ENCODE measurements at places on chromosomes 11 and 22. TPM values are rescaled to one million over a fixed set of nuclear protein-coding genes. Genes with fewer than 3 reads are reported as not detected.

DNA sequence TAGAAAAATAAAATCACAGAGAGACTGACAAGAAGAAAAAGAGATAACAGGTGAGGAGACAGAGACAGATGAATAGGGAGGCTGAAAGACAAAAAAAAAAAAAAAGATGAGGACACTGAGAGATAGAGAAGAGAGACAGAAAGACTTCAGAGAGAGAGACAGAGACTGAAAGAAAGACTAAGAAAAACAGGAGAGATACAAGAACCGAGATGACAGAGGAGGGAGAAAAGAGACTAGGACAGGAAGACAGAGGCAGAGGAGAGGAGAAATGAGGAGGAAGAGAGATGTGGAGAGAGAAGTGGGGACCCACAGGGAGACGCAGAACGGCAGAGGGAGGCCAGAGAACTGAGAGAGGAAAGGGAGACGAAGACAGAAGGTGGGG lies 771 bp downstream of the GPR83 start:
- DNase-seq: no peak

DNA sequence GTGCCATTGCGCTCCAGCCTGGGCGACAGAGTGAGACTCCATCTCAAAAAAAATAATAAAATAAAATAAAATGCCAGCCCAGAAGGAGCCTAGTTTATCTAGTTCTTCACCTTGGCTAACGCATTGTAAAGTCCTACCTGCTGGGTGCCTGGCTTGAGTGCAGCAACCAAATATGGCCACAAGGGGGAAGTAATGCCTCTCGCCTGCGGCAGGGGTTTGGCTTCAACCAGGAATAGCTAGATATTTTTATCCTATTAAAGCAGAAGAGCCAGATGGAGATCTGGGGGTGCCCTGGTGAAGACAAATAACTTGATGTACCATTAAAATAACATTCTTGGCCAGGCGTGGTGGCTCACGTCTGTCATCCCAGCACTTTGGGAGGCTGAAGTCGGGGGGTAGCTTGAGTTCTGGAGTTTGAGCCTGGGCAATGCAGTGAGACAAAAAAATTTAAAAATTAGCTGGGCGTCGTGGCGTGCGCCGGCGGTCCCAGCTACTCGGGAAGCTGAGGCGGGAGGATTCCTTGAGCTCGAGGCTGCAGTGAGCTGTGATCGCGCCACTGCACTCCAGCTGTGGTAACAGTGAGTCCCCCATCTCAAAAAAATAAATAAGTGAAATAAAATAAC lies 20.6 kb upstream of the PLEKHB1 start:
- no peak for DNase-seq

- no peak for DNase-seq
Observed at GRCh38 chr11:12862696-12863469, 146.2 kb upstream of the RASSF10 start.

GRCh38 chr11:117978991-117979390 lies 7.2 kb upstream of the IL10RA start:
- no peak for DNase-seq

- no peak for DNase-seq
Observed at GRCh38 chr22:36432592-36433317, 45.0 kb upstream of the MYH9 start.

GRCh38 chr22:41919357-41920224 lies 4.7 kb upstream of the SHISA8 start:
- DNase-seq: no peak

DNA sequence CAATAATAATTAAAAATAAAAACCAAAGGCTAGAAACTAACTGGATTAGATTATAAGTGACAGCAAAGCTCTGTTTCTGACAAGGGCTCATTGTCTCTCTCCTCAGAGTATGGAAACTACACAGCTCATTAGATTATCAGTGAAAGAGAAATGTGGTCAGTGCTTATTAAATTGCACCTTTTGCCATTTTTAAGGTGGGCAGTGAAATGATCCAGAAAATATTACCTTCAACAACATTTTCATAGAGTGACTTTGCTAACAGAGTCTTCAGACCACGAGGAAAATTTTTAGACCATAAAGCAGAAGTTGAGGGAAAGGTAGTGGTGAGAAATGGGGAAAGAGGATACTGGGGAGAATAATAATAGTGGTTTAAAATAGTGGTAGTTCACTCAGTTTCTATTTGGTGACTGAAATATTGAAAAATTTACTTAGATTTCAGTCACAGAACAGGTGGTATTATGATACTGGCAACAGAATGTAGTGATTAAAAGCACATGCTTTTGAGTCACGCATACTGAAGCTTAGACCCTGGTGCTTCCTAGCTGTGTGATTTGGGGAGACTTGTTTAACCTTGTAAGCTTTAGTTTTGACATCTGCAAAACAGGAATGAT lies 684.0 kb upstream of the CCDC90B start:
- no peak for DNase-seq

DNA sequence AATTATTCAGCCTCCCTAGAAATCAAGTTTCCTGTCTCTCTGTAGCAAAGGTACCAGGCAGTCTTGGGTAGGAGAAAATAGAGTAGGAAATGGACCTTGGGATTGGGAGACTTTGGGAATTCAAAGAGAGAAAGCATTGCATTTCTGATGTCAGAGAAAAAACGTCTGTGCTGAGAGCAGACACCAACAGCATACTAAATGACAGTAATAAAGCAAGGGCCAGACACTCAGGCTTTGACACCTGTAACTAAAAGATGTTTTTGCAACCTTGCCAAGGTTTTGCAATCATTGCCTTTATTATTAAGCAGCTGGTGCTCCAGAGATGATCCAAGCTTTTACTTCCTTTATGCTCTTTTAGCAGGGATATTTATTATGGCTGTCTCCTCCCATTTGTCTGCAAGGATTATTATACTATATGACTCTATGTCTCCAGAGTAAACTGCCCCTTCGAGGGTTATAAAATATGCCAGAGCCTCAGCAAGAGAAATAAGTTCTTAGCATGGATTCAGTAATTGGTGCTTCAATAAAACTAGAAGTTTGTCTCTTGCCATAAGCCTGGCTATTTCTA lies 85.2 kb upstream of the GRAMD1B start:
- no peak for DNase-seq

DNA sequence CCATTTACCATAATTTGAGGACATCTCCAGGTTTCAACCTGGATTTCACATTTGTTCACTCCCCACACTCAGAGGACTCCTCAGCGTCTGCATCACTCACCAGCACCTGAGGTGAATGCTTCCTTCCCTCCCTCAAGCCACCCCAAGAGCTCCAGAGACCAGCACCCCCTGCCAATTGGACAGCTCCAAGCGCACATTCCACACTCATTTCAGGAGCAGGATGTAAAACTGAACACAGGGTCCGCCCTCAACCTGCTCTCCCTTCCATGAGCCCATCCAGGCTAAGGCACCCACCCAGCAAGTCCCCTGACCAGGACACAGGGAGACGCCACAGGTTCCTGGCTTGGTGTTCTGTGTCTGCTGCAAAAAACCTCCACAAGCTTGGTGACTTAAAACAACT lies 3.9 kb downstream of the SCGB1D1 start:
- no peak for DNase-seq

DNA sequence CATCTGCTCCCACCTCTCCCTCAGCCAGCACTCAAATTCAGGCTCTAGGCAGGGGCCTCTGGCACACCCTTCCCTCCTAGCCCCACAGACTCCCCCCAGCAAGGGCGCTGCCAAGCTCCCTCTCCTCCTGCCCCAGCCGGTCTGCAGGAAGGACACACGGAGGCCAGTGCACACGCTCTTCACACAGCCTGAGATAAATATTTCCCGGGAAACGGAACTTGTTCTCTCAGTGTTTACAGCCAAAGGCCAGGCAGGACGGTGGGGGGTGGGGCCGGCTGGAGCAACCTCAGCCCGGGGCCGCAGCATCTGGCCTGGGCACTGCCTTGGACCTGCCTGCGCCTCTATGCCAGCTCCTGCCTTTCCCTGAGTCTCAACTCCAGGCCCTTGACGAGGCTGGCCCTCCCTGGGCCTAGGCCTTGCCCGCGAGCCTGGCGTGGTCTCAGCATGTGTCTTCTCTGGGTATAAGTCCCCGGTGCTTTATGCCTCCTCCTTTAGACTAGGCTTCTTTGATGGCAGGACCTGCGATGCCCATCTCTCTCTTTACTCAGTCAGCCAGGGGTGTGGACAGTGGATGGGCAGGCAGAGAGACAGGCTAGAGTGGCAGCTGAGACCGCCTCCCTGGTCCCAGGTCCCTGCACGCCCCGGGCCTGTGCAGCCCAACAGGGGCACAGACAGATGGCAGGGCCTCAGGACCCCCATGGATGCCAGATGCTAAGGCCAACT lies 48.4 kb downstream of the PDE2A start:
- no peak for DNase-seq

DNA sequence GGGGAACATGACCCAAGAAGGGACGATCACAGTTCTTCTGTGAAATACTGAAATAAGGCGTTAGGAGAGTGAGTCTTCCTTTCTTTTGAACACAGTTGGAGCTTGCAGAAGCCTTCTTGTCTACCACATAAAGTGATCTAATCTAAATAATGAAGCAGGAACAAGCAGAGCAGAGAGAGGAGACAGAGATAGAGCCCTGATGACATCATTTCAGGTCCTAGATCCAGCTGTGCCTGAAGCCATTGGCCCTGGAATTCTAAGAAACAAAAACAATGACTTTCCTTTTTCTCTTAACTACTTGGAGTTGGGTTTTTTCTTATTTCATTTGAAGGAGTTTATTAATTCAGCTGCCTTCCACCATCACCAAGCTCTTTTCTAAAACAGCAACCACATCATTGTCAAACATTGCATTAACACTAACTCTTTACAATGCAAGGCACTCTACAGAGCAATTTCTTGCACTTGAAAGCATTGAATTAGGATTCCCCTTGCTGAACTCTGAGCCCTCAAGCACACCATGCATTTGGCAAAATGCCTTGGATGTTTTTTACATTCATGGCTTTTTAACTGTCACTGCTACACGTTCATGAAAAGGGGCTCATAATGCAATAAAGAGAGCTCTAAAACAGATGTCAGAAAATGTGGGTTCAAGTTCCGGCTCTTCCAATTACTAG lies 117.2 kb upstream of the TIMP3 start:
- DNase-seq: no peak

DNA sequence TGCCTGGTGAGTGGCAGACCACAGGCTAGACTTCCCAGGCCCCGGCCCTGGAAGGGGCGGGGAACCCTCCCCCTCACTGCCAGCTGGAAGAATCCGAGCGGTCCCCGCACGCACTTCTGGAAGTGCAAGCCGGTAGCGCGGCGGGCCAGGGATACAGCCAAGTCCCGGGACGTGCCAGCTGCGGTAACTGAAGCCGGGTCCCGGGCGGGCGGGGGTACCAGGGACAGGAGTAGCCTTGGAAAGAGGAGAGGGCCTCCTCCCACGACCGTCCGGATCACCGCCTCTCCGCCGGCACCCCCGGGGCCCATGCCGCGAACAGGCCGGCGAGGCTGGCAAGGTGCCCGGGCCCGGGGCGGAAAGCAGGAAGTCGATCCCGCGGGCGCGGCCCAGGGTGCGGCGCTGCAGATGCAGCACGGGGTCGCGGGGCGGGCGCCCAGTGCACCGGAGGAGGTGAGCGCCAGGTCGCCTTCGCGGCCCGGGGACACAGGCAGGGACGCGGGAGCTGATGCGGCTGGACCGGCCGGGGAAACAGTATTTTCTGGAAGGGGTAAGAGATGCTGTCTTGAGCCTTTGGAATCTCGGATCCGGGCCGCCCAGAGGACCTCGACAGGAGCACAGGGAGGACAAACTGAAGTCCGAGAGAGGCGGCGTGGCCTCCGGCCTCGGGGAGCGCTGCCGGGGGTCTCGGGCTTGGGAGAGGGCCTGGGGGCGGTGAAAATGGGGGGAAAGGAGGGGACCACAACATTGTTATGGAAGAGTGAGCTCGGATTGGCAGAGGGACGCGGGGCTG lies 783 bp upstream of the SLC35C1 start:
- peak; percentile 92 for DNase-seq

GRCh38 chr11:100525635-100526034 lies 161.5 kb upstream of the ARHGAP42 start:
- no peak for DNase-seq

DNA sequence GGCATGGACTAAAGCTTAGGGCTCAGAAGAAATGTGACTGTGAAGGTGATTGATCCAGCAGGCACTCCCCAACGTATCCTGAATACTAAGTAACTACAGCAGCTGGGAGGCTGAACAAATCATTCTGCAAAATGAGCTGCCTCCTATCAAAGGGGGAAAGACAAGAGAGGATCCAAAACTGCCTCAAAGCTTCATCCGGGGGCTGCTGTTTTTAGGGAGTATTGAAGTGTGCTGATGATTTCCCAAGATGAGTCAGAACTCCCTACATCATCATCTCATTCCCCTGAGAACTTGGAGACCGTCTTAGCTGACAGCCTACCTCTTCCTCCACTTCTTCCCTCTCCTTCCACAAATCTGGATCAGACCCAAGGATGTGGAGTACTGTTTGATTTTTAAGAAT lies 108.4 kb upstream of the GRAMD1B start:
- DNase-seq: peak; percentile 21

DNA sequence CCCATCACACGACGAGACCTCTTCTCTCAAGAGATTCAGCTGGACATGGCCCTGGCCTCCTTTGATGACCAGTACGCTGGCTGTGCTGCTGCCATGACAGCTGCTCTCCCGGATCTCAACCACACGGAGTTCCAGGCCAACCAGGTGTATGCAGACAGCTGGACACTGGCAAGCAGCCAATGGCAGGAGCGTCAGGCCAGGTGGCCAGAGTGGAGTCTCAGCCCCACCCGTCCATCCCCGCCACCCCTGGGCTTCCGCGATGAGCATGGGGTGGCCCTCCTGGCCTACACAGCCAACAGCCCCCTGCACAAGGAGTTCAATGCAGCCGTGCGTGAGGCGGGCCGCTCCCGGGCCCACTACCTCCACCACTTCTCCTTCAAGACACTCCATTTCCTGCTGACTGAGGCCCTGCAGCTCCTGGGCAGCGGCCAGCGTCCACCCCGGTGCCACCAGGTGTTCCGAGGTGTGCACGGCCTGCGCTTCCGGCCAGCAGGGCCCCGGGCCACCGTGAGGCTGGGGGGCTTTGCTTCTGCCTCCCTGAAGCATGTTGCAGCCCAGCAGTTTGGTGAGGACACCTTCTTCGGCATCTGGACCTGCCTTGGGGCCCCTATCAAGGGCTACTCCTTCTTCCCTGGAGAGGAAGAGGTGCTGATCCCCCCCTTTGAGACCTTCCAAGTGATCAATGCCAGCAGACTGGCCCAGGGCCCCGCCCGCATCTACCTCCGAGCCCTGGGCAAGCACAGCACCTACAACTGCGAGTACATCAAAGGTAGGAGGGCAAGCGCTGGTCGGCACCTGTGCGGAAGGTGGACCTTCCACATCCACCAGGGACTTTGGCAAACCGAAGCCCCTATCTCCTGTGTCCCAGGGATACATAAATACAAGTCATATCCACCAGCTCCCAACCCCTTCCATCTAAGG lies 11.3 kb downstream of the CHRNA10 start:
- no peak for DNase-seq

DNA sequence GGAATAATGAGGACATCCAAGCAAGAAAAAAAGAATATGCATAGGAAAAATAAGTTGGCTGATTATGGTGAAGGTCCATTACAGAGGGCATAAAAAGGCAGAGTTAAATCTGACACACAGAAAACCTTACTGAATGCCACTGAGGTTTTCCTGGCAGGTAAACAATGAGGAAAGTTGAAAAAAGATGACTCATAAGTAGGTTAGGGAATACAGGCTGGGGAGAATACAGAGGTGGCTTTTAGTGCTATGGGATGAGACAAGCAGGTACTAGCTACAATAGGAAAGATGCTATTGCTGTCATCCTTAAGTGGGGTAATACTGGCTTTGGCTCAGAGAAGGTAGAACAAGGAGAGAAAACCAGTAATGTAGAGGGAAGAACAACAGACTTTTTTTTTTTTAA lies 44.7 kb downstream of the CSTF3 start:
- DNase-seq: no peak

NEFH gene
- 0.62 TPM for total RNA-seq

SCGB1C1 gene
- total RNA-seq: not detected

NAV2 gene
- 31.4 TPM for total RNA-seq

CARD18 gene
- total RNA-seq: not detected

AIFM3 gene
- 0.99 TPM for total RNA-seq

TBCEL gene
- total RNA-seq: 43.4 TPM

C22orf39 gene
- total RNA-seq: 30.1 TPM

Measured in osteocyte (in vitro differentiated cells).